ENCODE measurements at places on chromosomes 7 and 10.

DNA sequence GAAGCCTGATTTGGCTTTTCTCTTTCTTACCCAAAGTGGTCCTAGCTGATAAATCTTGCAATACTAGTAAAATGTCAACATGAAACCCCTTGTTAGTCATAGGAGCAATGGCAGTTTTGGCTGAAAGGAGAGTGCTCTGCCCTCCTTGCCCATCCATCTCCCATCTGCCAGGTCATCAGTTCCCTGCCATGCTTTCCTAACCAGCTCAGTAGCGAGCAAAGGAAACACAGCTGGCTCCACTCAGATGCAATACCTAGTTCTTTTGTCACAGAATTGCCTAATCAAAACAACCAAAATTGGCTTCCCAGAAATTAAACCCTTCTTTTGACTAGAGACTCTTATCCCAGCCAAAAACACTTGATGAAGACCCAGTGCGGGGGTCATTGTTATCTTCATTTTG lies 733.0 kb downstream of the CCSER2 start:
- DNase-seq, result no peak

DNA sequence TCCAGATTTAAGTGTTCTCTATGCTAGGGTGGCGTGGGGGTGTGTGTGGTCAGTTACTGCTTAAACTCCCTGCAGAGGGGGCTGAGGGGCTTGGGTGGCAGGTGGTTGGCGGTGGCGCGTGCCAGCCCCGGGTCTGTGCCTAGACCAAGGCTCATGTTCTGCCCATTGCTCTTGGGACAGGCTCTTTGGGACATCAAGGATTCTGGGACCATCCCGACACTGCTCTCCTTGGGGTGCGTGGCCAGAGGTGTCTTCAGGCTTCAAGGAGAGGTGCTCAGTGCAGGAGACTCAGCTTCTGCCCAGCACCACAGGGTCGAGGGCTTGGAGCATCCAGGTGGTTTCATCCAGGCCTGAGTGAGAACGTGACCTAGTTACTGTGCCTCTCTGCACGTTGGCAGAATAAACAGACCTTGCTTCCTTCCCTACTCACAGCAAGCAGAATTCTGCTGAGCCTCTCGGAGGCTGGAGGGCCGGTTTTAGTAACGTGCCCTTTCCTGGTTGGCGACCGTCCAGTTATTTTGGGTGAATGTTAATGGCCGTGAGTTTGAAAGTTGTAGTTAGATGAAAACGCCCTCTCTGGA lies 39.9 kb downstream of the CAMK1D start:
- DNase-seq, result peak; percentile 19

DNA sequence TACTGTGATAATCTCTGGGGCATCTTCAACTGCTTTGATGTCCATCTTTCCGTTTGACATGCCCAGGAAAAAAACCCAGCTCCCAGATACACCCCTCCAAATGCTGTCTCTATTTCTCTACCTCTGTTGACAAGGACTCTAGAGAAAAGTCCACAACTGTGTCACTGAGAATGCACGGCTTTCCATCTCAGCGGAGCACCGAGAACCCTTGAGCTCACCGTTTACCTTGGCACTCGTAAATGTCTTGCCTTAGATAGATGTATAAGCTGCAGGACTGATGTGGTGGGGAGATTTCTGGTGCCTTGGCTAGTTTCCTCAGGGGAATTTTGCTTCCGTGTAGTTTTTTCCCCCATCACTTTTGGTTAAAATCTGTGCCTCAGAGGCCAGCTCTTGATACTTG lies 7.4 kb upstream of the MAPK8 start:
- no peak for DNase-seq

DNA sequence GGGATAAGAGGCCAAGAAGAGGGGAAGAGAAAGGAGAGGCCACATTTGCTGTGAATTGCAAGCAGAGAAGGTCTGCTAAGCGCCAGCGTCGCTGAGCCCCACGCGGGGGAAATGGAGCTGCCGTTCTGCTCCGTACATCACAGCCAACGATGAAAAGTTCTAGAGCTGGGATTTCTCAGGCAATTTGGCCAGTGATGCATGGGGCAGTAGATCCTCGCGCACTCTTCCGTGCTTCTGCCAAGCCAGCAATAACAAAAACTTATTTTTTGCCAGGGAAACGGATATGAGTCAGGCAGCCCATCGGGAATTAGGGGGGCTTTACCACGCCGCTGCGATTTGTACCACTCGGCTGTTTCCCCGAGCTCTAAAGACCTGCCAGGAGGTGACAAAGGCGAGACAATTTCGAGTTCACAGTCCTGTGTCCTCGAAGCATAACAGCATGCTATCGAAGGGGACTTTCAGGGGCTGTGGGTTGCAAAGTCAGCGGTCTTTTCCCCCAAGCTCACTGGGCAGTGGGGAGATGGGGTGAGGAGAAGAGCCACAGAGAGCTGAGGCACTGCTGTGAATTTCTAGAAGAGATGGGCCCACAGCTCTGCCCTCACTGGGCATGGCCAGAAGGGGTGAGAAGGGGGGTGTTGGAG lies 30.0 kb upstream of the SLF2 start:
- no peak for DNase-seq

- peak; percentile 49 for DNase-seq
Measured at GRCh38 chr10:51892965-51893658, 193.7 kb upstream of the CSTF2T start.

Data from NCI-H1092 treated with DMSO at 0.1 percent for 48 hours (cell line).